Breast epithelium (tissue), 4 donors: ENCODE measurements at places on chromosomes 3 and 15. TPM values are rescaled to one million over a fixed set of nuclear protein-coding genes. Genes with fewer than 3 reads are reported as not detected.

GRCh38 chr15:100801256-100801900 is 78.3 kb upstream of the ALDH1A3 start:
- H3K4me1 ChIP-seq = no peaks in the 10 kb centered on the region
- DNase-seq = no peak
- no peak overlapping the region for H3K4me3 ChIP-seq
- H3K27me3 ChIP-seq = no peaks in the 10 kb centered on the region
- H3K27ac ChIP-seq = no peak overlapping the region

DNA sequence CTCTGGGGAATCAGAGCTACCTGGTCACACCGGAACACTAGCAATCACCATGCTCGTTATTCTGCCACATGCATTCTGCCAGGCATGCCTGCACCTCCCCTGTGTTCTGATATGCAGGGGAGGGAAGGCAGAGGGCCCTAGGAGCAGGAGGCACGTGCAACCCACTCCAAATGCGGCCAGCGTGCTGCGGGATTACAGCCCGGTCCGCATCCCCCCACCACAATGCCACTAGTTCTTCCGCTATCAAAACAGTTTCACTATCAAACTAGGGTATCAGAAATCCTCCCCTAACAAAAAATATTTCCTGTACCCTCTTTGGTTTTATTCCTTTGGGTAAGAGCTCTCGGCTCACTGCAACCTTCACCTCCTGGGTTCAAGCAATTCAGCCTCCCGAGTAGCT is 223.2 kb upstream of the IGF1R start:
- H3K27ac ChIP-seq = no peak overlapping the region
- H3K27me3 ChIP-seq = no peaks in the 10 kb centered on the region
- H3K4me3 ChIP-seq = no peak overlapping the region
- no peak for DNase-seq
- no peaks in the 10 kb centered on the region for H3K36me3 ChIP-seq

DNA sequence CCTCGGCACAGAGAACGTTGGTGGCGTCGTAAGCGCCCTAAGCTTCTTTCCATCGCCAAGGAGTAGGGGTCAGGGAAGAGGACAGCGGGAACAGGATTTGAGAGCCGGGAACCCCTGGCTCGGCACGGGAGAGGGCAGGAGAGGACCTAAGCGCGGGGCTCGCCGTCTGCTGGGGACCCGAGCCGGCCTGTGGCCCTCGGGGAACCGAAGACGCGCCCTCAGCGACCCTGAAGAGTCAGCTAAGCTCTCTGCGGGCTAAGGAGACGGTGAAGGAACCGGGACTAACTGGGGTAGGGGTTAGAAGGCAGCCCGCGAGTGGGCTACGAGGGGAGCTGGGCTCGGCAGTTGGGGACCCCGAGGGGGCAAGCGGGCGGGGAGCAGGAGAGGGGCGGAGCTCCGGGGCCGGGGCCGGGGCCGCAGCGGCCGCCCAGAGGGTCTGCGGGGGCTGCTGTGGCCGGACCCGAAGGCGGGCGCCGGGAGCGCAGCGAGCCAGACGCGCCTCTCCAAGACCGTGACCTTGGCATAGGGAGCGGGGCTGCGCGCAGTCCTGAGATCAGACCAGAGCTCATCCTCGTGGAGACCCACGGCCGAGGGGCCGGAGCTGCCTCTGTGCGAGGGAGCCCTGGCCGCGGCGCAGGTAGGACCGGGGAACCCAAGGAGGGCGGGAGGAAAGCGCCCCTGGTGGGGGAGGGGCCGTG is 574 bp downstream of the CASR start:
- peak overlapping the region; percentile 55 for H3K4me3 ChIP-seq
- H3K27me3 ChIP-seq = no peaks in the 10 kb centered on the region
- no peak overlapping the region for H3K27ac ChIP-seq
- H3K36me3 ChIP-seq = no peaks in the 10 kb centered on the region
- no peaks in the 10 kb centered on the region for H3K4me1 ChIP-seq

DNA sequence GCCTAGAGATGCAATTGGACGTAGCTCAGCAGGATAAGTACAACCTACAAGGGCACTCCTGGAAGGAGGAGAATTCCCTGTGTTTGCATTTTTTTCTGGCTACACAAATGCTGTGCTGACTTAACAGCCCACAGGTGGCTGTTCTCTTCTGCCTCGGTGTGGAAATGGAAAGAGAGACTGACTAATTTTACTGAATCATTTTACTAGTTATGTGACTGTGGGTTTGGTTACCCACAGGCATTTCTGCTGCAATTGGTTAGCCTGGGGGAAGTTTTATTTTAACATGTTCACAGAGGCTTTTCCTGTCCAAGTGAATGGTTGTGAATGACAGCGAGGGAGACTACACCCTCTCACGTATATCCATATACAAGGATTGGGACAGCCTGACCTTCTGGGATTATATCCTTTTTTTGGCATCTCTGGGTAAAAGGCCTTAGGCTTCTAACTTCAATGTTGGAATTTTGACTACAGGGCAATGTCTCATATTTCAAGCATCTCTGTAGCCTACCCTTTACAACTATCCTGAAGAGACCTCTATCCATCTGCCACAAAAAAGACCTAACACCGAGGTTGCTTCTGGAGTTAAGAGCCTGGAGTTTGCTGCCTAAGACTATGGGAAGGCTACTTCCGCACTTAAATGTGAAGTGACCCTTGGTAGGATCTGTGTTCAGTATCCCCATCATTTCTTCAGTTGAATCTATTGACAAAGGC is 67.2 kb upstream of the TP63 start:
- H3K4me3 ChIP-seq = no peak overlapping the region
- H3K27ac ChIP-seq = no peak overlapping the region

- no peak for DNase-seq
- no peak overlapping the region for H3K4me3 ChIP-seq
- no peaks in the 10 kb centered on the region for H3K36me3 ChIP-seq
- H3K27ac ChIP-seq = no peak overlapping the region
- H3K4me1 ChIP-seq = no peaks in the 10 kb centered on the region
Observed at GRCh38 chr3:50554553-50554952, 13.0 kb downstream of the C3orf18 start.

DNA sequence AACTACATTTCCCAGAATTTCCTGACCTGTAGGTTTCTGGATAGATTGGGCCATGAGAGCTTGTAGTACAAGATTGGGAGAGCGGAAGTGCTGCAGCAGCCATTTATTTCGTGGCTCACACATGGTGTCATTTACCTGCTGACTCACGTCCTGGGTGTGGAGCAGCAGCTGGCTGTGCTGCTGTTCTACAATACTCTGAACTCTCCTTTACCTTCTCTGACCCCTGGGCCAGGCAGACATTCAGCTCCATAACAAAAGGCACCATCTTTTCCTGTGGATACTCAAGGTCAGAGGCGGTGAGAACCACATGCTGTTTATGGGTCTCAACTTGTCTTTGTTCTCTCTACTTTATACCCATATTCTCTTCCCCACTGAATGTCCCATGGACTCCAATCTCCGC is 490.2 kb downstream of the IGSF11 start:
- H3K4me3 ChIP-seq = no peak overlapping the region
- DNase-seq = no peak
- no peak overlapping the region for H3K27ac ChIP-seq
- no peaks in the 10 kb centered on the region for H3K4me1 ChIP-seq
- no peaks in the 10 kb centered on the region for H3K27me3 ChIP-seq
- no peaks in the 10 kb centered on the region for H3K36me3 ChIP-seq

DNA sequence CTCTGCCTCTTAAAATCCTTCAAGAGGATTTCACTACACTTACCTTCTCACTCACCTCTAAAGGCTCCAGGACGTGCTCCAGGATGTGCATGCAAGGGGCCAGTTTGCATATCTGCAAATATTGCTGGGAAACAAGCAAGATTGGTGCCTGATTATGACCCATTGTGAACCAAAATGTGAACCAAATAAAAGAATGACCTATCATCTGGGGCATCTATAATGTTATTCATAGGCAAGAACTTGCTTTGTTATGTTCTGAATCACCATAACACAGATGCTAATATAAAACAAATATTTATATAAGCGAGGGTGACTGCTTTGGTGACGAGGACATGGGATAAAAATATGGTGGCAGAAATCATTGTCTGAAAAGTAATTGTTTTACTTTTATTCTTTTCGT is 5.5 kb downstream of the IL12A start:
- H3K4me1 ChIP-seq = no peaks in the 10 kb centered on the region
- H3K27ac ChIP-seq = no peak overlapping the region
- H3K4me3 ChIP-seq = no peak overlapping the region
- H3K27me3 ChIP-seq = no peaks in the 10 kb centered on the region
- no peaks in the 10 kb centered on the region for H3K36me3 ChIP-seq

- no peaks in the 10 kb centered on the region for H3K4me1 ChIP-seq
- no peak overlapping the region for H3K4me3 ChIP-seq
- H3K27me3 ChIP-seq = no peaks in the 10 kb centered on the region
Observed at GRCh38 chr3:85180-85579, 111.4 kb upstream of the CHL1 start.

DNA sequence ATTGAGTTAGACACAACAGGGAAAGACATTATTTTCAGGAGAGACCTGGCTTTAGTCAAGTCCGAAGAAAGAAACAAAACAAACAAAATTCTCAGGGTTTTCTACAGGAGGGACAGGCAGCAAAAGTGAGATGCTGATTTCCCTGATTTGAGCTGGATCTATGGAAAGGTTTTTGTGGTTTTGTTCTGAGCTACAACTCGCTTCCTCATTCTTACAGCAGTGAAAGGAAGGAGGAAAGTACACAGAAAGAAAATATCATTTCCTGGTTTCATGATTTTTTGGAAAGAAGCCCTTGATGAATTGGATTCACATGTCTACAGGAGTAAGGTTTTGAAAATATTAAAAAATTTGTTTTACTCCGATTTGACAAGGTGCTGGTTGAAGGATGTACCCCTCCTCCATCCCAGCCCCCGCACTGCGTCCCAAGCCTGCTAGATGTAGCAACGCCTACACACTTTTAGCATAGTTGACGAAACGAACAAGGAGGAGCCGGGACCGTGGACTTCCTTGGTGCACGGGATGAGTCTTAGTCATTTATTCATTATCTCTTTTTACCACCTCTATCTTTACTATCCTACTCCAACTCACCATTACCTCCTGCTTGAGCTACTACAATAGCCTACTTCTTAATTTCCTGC is 10.8 kb downstream of the PRICKLE2 start:
- H3K36me3 ChIP-seq = no peaks in the 10 kb centered on the region
- peak; percentile 72 for DNase-seq
- H3K4me1 ChIP-seq = peaks cover 1% of the 10 kb centered on the region
- no peaks in the 10 kb centered on the region for H3K27me3 ChIP-seq
- peak overlapping the region; percentile 94 for H3K27ac ChIP-seq

- H3K27me3 ChIP-seq = no peaks in the 10 kb centered on the region
- no peak overlapping the region for H3K27ac ChIP-seq
- H3K4me3 ChIP-seq = no peak overlapping the region
- DNase-seq = no peak
- H3K4me1 ChIP-seq = no peaks in the 10 kb centered on the region
- H3K36me3 ChIP-seq = no peaks in the 10 kb centered on the region
Observed at GRCh38 chr3:168061332-168061996, 34.3 kb downstream of the GOLIM4 start.

DNA sequence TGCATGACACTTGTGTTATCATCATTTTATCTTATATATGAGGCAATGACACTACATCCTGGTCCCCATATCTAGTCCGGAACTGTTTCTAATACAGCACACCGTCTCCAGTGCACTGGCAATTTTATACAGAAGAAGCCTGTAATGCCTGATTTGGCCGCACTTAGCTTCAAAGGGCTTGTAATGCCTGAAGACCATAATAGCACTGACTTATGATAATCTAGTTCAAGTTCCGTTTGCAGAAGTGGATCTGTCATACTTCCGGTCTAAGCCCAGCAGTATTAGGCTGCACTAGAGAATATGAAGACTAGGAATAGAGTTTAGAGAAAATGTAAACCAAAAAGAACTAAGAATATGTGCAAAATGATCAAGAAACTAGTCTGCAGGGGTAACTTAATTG is 1.3 kb downstream of the BNIP2 start:
- H3K27me3 ChIP-seq = no peaks in the 10 kb centered on the region
- peak overlapping the region; percentile 99 for H3K27ac ChIP-seq
- H3K36me3 ChIP-seq = no peaks in the 10 kb centered on the region
- no peak for DNase-seq
- H3K4me1 ChIP-seq = no peaks in the 10 kb centered on the region

DNA sequence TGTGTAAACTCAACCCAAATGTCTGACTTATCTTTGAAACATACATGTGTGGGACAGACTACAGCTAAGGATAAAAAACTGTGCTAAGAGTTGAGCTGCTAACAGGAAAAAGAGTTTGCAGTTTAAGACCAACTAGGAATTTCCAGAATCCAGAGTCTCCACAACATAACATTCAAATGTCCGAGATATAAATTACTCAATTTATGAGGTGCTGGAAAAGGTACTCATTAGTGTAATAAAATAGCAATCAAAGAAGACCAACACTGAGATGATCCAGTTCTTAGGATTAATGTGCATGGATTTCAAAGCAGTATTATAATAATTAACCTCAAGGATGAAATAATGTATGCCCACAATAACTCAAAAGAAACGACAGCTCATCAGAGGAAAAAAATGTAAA is 426.5 kb upstream of the KCNMB2 start:
- no peak overlapping the region for H3K27ac ChIP-seq
- no peaks in the 10 kb centered on the region for H3K36me3 ChIP-seq
- no peaks in the 10 kb centered on the region for H3K27me3 ChIP-seq
- H3K4me1 ChIP-seq = no peaks in the 10 kb centered on the region

DNA sequence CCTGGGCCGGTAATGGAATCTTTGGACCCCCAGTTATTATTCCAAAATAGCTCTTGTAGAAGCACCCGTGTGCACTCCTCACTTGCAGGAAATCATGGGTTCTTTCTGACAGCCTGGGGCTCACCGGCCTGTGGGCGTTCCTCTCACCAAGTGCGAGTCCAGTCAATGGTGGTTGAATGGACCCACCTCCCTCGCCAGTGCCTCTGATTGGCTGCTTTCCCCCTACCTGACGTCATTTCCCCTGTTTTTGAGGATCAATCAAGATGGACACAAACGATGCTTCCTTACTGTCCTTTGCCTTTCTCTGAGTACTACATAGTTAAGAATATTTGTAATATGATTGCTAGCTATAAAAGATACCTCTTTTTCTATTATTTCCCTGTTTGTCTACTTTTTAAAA is 18.1 kb downstream of the MOBP start:
- no peaks in the 10 kb centered on the region for H3K4me1 ChIP-seq
- H3K27ac ChIP-seq = no peak overlapping the region
- no peak overlapping the region for H3K4me3 ChIP-seq
- no peaks in the 10 kb centered on the region for H3K27me3 ChIP-seq

PAQR9 gene
- not detected for total RNA-seq

LRRC15 gene
- total RNA-seq = 0.48 TPM

ROBO1 gene
- 23.6 TPM for total RNA-seq

FSIP1 gene
- 0.32 TPM for total RNA-seq

CYP8B1 gene
- not detected for total RNA-seq

SSUH2 gene
- not detected for total RNA-seq

PYGO1 gene
- 5.9 TPM for total RNA-seq

SGO1 gene
- 1.5 TPM for total RNA-seq

CCR2 gene
- 1.3 TPM for total RNA-seq

DLL4 gene
- 10.5 TPM for total RNA-seq

LPCAT4 gene
- 10.7 TPM for total RNA-seq

FAM107A gene
- total RNA-seq = 31.9 TPM

TMEM45A gene
- 20.9 TPM for total RNA-seq

ADAMTSL3 gene
- total RNA-seq = 2.7 TPM

CCDC32 gene
- 35.0 TPM for total RNA-seq
